K562 (cell line): ENCODE measurements at places on chromosomes 6 and 20. TPM values are rescaled to one million over a fixed set of nuclear protein-coding genes. Genes with fewer than 3 reads are reported as not detected.
A peak's percentile ranks its signal among the peaks of the same experiment; 100 is the strongest.

OR2J3 gene
- polyA plus RNA-seq, result not detected in 2 replicates

DNA sequence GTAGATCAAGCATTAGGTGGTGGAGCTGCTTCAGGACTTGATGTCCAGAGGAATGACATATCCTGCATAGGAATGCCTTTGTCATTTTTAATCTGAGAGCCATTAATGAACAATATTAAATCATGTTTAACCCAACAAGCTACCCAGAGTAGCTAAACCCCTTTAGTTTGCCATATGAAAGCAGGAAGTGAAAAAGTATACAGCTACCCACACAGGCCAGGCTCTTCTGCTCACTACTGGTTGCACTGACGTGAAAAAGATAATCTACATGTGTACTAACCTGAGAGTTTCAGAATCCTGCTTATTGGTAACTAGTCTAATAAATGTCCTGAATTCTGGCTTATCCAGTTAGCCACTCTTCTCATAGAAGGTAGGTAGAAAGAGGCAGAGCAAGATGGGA is 19.9 kb downstream of the GLYATL3 start:
- no peak for DNase-seq

GSTA2 gene
- 0.08 and 0.13 TPM in 2 replicates for polyA plus RNA-seq

- no peak for DNase-seq
These were observed 36.8 kb downstream of the NCR2 start for GRCh38 chr6:41371992-41372831.

- no peak for DNase-seq
These were observed 101.6 kb downstream of the DST start for GRCh38 chr6:56541030-56541600.

DNA sequence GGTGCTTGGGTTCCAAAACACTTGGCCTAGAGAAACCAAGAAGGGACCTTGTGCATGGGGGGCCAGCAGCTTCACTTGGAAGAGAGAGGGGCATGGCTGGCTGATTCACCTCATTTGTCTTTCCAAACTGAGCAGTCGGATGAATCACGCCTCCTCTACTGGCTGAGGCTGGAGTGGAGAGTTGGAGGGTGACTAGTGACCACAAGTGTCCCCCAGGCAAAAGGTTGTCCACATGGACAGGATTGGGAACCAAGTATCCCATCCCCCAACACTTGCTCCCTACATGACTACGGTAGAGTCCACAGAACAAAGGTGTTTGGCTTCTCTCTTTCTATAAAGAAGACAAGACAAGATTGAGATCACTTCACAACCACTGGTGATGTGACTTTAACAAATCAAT is 875.6 kb downstream of the QKI start:
- DNase-seq, result no peak

GRCh38 chr6:136403110-136403980 is 113.7 kb upstream of the BCLAF1 start:
- peak; percentile 47 for DNase-seq

GRCh38 chr6:32819729-32820128 is 2.9 kb upstream of the HLA-DOB start:
- no peak for DNase-seq

RAET1E gene
- polyA plus RNA-seq, result not detected in 2 replicates

- DNase-seq, result no peak
These were observed 933 bp downstream of the KLHL31 start for GRCh38 chr6:53664623-53665022.

- no peak for DNase-seq
These were observed 643 bp downstream of the DLGAP4 start for GRCh38 chr20:36306553-36307411.

KHDC1 gene
- 9.4 and 11.8 TPM in 2 replicates for polyA plus RNA-seq

GRCh38 chr6:156647140-156647784 is 129.9 kb upstream of the ARID1B start:
- no peak for DNase-seq

FAM162B gene
- not detected in 2 replicates for polyA plus RNA-seq

- no peak for DNase-seq
These were observed 112.5 kb downstream of the GMDS start for GRCh38 chr6:2132916-2133315.
